Activated T-cell treated with anti-CD3 and anti-CD28 coated beads, Interleukin-2, amount 50 U/mL, for 48 hours (primary cell): ENCODE measurements at places on chromosomes 6 and 20.

GRCh38 chr20:40173872-40174271 lies 515.2 kb downstream of the MAFB start:
- DNase-seq, result no peak

GRCh38 chr20:19288061-19288460 lies 75.6 kb downstream of the SLC24A3 start:
- DNase-seq, result no peak

GRCh38 chr20:60653111-60653845 lies 598.8 kb upstream of the CDH4 start:
- no peak for DNase-seq

GRCh38 chr6:26118999-26119398 lies 31.8 kb downstream of the HFE start:
- no peak for DNase-seq

GRCh38 chr6:49462599-49462926 lies 490 bp downstream of the MMUT start:
- DNase-seq, result no peak

GRCh38 chr20:11585752-11586352 lies 331.8 kb upstream of the BTBD3 start:
- no peak for DNase-seq

- DNase-seq, result no peak
Observed at GRCh38 chr6:7142918-7143475, 35.2 kb downstream of the RREB1 start.

DNA sequence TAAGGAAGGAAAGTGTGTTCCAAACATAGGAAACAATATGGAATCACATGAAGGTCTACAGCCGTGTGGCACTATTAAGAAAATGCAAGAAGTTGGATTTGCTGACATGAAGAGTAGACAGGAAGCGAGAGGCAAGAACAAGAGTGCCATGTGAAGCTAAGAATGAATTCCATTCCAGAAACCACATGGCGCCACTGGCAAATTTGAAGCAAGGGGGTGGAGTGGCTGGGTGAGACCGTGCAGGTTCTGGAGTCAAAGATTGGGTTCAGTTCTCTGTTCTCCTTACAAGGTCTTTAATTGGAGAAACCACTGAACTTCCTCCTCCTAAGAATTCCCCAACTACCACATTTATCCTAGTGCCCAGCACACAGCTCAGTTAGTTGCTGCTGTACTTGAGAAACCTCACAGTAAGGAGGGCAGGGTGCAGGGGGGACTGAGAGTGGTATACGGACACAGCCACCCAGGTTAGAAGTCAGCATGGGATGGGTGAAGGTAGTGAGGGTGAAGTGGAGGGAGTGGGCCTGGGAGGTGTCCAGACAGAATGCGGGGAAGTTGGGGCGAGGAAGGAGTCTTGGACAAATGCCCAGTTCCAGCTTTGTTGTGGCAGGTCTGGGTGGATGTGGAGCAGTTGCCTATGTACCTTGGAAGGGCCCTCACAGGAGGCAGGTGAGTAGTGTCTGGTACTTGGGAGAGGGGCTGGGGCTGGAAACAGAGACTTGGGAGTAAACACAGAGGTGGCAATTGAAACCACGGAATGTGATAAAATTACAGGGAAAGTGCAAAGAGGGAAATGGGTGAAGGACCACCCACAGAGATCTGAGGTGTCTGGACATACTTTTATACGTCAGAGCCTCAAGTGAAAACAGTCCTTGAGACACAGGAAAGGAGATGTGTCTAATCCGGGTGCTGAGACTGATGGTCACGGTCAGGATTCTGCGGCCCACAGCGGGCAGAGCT lies 14.3 kb downstream of the LYRM4 start:
- DNase-seq, result no peak

DNA sequence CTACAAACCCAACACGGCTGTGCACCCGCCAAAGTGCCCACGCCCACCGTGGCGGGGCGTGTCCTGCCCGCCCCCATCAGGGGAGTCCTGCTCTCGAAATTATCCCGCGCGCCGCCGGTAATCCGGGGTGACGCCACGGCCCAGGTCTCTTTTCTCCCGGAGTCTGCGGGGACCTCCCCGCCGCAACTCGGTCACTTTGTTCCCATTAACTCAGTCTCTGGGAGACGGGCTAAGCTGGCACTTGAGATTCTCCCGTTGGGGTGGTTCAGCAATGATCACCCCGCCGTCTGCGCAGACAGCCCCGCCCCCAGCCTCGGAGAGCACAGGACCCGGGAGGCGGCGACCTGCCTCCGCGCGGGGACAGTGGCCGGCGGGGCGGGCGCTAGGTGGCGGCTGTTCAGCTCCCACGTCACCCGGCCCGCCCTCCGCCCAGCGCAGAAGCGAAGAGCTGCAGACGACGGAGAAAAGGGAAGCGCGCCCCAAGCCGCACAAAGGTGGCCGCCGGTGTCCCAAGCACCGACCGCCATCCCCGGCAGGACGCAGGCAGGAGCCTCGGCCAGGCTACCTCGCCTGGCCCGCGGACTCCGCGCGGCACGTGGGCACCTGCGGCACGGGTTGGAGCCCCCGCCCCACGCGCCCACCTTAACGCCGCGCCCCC lies 31.5 kb downstream of the SF3B5 start:
- DNase-seq, result peak; percentile 91

DNA sequence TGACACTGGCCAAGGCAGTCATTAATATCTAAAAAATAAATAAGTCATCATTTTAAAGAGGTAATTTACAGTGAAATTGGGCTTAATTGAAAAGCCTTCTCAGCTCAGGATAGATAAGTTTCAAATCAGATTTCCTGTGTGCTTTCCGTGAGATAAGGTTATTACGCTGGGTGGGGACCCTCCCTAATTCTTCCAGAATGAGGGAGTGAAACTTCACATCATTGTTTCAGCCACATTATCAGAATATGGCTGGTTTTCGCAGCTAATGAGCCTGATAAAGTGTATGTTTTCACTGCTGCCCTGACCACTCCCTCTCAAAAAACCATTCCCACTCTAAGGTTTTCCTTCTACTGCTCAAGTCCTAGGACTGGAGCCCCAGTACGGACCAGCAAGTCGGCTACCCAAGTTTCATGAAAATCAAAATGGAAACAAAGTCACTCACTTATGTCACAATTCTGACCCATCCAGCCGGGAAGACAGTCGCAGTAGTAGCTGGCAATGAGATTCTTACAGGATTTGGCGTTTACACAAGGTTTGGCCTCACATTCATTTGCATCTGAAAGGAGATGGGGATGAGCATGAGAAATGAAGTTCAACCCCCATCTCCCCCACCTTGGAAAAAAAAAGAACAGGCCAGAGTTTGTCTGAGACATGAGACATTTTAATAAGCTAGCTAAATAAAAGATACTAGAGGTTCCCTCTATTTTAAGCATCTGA lies 24.6 kb downstream of the JAG1 start:
- DNase-seq, result no peak

- no peak for DNase-seq
Observed at GRCh38 chr6:41408576-41408975, 73.2 kb downstream of the NCR2 start.

GRCh38 chr20:5660346-5660745 lies 89.9 kb upstream of the SHLD1 start:
- DNase-seq, result no peak

GRCh38 chr6:3015144-3015543 lies 15.4 kb downstream of the NQO2 start:
- DNase-seq, result no peak

DNA sequence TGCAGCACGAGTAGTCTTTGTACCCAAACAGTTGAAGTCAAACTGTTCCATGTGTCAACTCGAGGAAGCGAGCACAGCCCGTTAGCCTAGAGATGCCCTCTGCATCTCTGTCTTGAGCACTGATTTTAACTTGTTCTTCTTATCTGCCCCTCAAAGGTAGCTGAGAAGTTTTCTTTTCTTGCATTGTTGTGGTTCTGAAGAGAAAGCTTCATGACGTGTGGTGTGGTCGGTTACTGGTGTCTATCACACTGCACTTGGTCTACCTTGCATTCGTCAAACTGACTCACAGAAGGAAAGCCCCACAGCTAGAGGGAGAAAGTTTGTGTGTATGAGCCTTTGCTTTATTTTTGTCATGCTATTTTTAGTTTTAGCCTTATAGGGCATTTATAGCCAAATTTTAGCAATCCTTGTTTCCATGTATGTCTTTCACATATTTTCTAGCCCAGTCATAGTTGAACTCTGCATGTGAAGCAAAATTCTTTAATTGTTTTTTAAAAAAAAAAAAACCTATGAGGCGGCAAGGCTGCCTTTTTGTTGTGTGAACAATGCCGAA lies 115.1 kb downstream of the JAG1 start:
- DNase-seq, result peak; percentile 43

- DNase-seq, result no peak
Observed at GRCh38 chr6:110357298-110357663, 868 bp downstream of the METTL24 start.

DNA sequence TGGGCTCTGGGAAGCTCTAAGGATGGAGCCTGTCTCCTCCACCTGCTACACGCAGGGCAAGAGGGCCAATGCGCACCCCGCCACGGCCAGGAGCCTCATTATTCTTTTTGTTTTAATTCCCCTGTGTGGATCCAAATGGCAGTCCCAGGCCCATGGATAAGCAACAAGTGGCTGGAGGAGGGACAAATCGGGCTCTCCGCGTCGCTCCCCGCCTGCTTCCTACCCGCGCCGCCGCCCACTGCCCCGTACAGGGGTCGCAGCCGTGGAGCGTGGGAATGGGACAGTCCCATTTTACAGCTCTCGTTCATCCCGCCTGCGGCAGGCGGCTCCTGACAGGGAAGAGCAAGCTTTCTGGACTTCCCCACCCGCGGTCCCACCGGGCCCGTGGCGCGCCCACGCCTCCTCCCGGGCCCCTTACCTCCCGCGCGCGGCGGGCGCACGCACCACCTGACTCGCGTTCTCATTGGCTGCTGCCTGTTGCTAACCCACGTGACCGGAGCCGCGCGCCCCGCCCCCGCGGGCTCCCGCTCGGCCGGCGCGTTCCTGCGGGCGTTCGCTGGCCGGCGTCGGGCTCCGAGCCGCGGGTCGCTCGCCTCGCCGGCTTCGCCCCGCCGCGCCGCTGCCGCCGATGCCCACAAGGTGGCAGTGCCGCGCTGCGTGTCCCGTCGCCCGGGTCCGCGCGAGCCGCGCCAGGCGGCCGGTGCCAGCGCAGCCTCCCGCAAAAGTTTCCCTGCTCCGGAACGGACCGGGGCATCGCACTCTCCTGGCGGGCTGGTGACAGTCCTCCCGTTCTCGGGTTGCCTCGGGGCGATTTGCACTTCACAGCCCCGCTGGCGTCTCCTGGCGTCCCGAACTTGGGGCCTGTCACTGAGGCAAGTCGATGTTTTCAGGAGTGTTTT lies 93.3 kb downstream of the CD83 start:
- peak; percentile 96 for DNase-seq

GRCh38 chr6:36119209-36119608 lies 11.1 kb upstream of the MAPK13 start:
- no peak for DNase-seq

DNA sequence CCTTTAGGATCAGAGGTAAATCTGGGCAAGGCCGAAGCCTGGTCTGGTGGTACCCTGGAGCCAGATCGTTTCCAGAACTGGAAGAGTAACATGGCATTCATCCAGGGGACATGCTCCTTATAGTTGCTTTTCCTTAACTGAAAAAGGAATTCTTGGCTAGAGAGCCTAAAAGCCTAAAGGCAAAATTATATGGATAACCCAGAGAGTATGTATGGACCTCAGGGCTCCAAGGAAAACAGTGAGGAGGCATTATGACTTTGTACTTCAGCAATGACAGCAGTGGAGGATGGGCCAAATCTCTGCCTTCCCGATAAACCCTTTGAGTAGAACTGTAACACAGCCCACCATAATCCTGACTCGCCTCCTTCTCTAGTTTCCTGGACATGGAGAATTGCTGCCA lies 29.3 kb downstream of the ARHGAP18 start:
- no peak for DNase-seq

GRCh38 chr6:158086504-158087223 lies 81.4 kb downstream of the SERAC1 start:
- DNase-seq, result no peak

- no peak for DNase-seq
Observed at GRCh38 chr6:129517288-129517687, 192.7 kb downstream of the ARHGAP18 start.

DNA sequence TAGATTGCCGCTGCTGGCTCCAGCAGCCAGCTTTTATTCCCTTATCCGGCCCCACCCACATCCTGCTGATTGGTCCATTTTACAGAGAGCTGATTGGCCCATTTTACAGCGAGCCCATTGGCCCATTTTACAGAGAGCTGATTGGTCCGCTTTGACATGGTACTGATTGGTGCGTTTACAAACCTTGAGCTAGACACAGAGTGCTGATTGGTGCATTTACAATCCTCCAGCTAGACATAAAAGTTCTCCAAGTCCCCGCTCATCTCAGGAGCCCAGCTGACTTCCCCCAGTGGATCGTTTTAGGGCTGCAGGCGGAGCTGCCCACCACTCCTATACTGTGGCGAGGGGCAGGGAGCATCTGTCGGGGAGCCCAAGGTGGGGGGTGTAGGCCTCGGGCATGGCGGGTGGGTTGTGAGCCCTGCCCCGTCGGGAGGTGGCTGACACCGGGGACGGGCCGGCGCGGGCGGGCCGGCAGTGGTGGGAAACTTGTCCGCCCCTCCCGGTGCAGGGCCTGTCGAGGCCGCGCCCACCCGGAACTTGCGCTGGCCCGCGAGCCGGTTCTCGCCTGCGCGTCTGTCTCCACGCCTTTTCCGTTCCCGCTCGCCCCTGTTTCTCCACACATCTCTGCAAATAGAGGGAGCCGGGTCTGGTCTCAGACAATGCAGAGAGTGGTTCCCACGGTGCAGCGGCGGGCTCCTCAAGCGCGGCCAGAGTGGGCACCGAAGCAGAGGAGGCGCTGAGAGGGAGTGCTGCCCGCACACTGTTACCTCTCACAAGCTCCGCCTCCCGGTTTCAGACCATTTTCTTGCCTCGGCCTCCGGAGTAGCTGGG lies 86.1 kb upstream of the STMND1 start:
- peak; percentile 49 for DNase-seq

DNA sequence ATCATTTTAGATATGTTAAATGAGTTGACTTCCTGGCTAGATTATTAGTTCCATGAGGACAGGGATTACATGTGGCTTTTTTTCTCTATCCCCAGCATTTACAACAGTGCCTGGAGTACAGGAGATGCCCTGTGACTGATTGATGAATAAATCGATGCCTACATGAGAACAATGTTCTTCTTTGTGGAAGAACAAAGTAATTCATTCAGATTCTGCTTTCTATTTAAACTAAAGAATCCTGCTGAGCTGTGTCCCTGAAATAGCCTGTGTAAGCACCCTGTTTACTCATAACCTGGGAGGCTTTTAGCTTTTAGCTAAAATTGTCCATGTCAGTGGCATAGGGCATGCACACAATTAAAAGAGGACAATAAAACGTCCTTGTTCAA lies 125.1 kb upstream of the BTBD3 start:
- no peak for DNase-seq

- no peak for DNase-seq
Observed at GRCh38 chr20:24853916-24854315, 95.2 kb upstream of the CST7 start.
